H1 (cell line): ENCODE measurements at places on chromosomes 2 and 18.

GRCh38 chr2:101745711-101746694, 48.5 kb downstream of the MAP4K4 start:
- DNase-seq = no peak

DNA sequence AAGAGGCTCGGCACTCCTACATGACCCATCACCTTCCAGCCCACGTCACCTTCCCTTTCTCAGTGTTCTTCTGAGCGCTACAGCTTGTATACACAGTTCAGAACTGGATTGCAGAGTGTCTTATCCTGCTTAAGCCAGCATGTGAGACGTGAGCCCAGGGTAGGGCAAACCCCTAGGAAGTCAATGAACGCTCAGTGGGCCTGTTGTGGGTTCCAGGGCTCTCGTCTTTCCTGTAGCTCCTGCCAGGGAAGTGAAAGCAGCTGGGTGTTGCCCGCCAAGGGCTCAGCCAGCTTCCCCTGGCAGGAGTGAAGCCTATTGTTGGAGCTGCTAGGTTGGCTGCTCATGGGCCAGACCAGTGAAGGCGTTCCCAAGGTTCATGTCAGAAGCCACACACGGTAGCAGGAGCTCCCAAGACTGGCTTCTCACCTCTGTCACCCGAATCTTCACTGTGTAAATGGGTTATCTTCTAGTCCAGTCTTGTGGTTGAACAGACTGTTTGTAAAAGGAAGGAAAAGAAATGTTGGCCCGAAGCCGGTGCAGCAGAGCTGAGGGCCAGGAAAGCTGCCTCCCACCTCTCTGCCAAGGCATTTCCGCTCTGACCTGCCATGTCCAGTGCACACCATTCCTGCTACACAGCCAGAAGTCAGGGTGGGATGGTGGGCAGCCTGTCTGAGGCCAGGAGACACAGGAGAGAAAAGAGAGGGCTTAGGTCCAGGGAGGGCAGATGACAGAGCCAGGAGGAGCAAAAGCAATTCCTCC, 69.6 kb upstream of the RMDN2 start:
- DNase-seq = no peak

GRCh38 chr2:70261501-70261900, 3.6 kb downstream of the PCYOX1 start:
- DNase-seq = no peak

- DNase-seq = no peak
These were observed 142.4 kb downstream of the CAPN13 start for GRCh38 chr2:30664761-30665358.

- DNase-seq = no peak
These were observed 144.9 kb upstream of the TWIST2 start for GRCh38 chr2:238703053-238703415.

GRCh38 chr2:12178289-12179080, 432.1 kb downstream of the LPIN1 start:
- DNase-seq = no peak

DNA sequence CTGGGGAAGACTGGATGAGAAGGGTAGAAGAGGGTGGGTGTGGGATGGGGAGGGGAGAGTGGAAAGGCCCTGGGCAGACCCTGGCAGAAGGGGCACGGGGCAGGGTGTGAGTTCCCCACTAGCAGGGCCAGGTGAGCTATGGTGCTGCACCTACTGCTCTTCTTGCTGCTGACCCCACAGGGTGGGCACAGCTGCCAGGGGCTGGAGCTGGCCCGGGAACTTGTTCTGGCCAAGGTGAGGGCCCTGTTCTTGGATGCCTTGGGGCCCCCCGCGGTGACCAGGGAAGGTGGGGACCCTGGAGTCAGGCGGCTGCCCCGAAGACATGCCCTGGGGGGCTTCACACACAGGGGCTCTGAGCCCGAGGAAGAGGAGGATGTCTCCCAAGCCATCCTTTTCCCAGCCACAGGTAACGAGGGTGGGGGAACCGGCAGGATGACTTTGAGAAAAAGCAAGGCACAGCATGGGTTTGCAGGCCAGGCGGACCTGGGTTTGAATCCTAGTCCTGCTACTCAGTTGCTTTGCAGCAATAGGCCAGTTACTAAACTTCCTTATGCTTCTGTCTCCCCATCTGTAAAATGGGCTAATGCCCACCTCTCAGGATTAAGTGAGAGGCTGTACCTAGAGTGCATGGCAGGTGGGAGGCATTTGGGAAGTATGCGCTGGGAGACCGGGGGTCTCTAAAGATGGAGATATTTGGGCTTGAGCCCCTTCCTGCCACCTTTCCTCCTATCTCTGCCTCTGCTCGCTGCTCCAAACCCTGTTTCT, at the start of gene INHA:
Gene INHA, plus strand, starts transcription at position 74 of the 765 bp plus-strand sequence. Its CDS starts 65 bp downstream, at position 139.
- no peak for DNase-seq

DNA sequence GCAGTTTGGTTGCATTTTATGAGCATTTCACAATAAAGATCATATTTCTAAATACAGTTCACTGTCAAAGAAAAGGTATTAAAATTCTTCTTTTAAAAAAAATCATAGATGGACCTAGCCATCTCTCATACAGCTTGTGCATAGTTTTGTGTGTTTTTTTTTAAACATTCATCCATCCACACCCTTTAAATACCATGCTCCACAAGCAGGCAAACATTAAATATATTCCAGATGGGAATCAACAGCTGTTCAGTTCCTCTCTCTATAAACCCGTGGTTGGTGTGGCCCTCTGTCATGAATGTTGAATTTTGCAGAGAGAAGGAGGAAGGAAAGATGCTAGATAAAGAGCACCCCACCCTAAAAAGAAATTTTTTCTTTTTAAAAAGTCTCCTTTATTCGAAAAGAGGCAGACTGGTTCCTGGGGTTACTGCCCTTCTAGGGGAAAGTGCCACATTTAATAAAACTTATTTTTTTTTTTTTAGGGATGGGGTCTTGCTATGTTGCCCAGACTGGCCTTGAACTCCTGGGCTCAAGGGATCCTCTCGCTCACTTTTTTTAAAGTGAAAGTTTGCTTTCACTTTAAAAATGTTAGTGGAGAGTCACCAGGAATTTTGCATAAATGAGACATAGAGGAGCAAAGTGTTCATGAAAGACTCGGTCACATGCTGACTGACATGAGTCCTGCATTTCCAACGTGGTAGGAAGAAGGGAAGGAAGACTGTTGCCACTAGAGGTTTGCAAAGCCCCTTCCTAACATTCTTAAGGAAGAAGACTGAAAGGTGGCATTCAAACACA, 73.9 kb upstream of the LMAN1 start:
- no peak for DNase-seq

- no peak for DNase-seq
These were observed 28.1 kb upstream of the CAB39 start for GRCh38 chr2:230684270-230685168.

- DNase-seq = no peak
These were observed 36.8 kb downstream of the SLC66A2 start for GRCh38 chr18:79914614-79915160.

DNA sequence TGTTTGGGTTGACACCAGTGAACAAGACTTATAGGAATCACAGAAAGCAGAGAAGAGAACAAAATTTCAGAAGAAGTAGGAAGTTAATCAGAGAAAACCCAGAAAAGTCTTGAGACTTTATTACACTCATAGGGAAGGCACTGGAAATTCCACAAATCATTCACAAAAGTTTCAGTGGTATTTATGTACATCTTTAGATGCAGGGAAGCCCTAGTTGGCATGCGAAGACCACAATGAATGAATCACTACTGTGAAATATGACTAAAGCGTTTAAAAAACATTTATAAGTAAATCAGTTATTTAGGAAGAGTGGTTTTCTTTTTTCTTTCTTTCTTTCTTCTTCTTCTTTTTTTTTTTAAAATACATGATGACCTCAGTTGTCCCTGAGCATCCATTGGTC, 105.1 kb downstream of the NUP35 start:
- no peak for DNase-seq

GRCh38 chr2:131004446-131005209, 88.6 kb downstream of the FAM168B start:
- no peak for DNase-seq

- DNase-seq = no peak
These were observed 158.0 kb downstream of the SMAD7 start for GRCh38 chr18:48792611-48793380.

DNA sequence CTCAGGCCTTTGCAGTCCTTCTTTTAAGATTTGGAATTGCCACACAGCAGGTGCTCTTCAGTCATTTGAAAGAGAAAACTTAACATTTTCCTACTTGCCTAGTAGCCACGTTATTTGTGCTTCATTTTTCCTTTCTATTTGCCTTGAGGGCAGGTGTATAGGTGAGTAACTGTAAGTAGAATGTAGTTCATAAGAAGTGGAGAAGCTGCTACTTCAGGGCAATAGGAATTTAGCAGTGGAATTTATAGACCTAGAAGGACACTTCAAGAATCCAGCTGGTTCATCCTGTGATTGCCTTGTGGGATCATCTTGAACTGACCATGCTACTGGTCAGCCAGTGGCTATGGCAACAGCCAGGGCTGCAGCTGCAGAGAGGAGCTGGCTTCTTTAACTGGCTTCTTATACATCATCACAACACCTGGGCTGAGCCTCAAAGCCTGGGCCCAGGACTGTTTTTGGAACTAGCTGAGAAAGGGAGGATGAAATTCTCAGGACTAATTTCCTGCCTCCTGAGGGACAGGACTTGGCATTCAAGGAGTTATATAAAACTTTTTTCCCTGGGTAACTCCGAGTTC, 5.1 kb upstream of the LANCL1 start:
- no peak for DNase-seq

- DNase-seq = no peak
These were observed 33.9 kb downstream of the ACOXL start for GRCh38 chr2:110766291-110766690.

GRCh38 chr18:57730146-57730545, 73.0 kb downstream of the ATP8B1 start:
- DNase-seq = no peak

- DNase-seq = no peak
These were observed 458.8 kb downstream of the DSC3 start for GRCh38 chr18:30583768-30584167.

GRCh38 chr2:10935953-10936942, 24.5 kb downstream of the KCNF1 start:
- DNase-seq = peak; percentile 58

- DNase-seq = no peak
These were observed 850.7 kb downstream of the NRXN1 start for GRCh38 chr2:50181212-50181611.

- no peak for DNase-seq
These were observed 62.4 kb downstream of the TXNL1 start for GRCh38 chr18:56575819-56576663.

DNA sequence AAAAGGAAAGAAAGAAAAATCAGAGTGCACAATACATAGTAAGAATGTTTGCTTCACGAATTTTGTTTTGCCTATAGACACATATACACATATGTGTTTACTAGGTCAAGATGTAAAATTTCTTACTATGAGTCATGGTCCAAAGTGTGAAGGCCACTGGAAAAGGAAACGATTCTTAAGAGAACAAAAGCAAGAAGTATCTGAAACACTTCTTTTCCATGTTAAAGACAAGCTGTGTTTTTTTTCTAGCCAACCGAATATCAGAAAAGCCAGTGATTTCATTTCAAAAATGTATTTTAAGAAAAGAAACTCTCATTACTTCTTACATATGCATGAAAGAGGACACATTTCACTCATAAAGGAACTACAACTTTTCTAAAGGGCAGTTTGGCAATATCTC, 24.9 kb downstream of the PECR start:
- no peak for DNase-seq

- no peak for DNase-seq
These were observed 17.9 kb upstream of the ALPI start for GRCh38 chr2:232438091-232438490.

DNA sequence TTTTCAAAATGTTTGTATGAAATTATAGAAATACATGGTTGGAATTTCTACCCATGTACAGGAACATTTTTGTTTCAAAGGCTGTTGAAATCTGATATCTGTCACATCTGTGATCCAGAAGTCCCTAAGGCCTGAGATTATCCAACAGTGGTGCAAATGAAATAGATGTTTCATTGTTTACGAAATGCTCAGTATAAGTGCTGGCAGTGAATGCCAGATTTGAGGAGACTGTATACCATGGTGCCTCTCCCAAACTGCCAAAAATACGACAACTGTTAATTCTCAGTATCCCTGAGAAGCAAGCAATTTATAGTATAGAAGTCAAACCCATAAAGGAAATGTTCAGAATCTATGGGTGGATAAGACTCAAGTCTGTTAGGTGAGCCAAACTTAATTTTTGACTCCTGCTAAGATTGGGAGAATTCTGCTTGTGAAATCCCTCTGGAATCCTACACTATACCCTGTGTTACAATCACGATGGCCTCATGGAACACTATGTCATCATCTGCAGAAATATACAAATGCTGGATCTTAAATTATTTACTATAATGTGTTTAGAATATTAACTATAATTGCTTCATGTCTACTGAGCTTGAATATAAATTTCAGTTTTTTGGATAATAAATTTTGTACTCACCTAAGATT, 71.2 kb upstream of the DOCK10 start:
- DNase-seq = no peak
